ENCODE measurements at places on chromosomes 7 and 10. TPM values are rescaled to one million over a fixed set of nuclear protein-coding genes. Genes with fewer than 3 reads are reported as not detected.

DNA sequence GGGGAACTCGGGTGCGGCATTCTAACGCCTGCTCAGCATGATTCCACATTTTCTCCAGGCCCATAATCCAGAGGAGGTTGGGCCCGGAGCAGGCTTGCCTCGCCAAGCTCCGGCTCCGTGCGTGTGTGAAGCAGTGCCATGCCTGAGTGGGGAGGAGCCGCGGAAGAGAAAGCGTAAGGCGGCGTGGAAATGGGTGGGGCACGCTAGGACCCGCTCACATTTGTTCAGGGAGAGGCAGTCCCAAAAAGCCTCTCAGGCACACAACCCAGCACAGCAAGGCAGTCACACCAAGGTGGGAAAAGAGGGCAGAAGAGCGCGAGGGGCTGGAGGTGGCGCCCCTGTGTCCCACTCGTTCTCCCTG is 695 bp upstream of the VDAC2 start:
- peak overlapping the region; percentile 91 for H3K4me3 ChIP-seq
- no peaks in the 10 kb centered on the region for H3K27me3 ChIP-seq
- peak; percentile 76 for DNase-seq
- peaks cover 30% of the 10 kb centered on the region for H3K4me1 ChIP-seq

GRCh38 chr7:55084307-55084706 is 65.5 kb downstream of the EGFR start:
- H3K27ac ChIP-seq: no peak overlapping the region
- H3K4me3 ChIP-seq: no peak overlapping the region
- no peak for DNase-seq
- H3K36me3 ChIP-seq: no peaks in the 10 kb centered on the region
- H3K27me3 ChIP-seq: no peaks in the 10 kb centered on the region
- H3K4me1 ChIP-seq: peaks cover 12% of the 10 kb centered on the region

- no peak for DNase-seq
- H3K4me3 ChIP-seq: no peak overlapping the region
- H3K27ac ChIP-seq: no peak overlapping the region
- H3K36me3 ChIP-seq: no peaks in the 10 kb centered on the region
- H3K4me1 ChIP-seq: peaks cover 53% of the 10 kb centered on the region
Measured at GRCh38 chr10:45417746-45418145, 43.7 kb downstream of the ALOX5 start.

GRCh38 chr10:77582710-77583115 is 54.9 kb downstream of the KCNMA1 start:
- H3K36me3 ChIP-seq: no peaks in the 10 kb centered on the region
- H3K4me3 ChIP-seq: no peak overlapping the region
- H3K27me3 ChIP-seq: no peaks in the 10 kb centered on the region
- no peak overlapping the region for H3K27ac ChIP-seq

DNA sequence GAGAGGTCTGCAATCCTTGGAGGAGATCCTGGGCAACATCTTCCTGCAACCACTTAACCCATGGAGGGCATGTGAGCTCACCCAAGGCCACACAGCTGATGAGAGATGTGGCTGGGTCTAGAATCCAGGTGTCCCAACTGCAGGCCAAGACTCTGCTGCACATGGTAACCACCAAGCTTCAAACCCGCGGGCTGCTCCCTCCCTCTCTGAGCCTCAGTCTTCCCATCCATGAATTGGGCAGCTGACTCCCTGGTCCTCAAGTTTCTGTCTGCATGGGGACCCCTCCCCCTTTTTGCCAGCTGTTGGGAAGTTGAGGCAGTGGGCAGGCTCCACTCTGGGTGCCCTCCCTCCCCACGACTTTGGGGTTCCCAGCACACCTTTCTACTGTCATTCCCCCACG is 20.9 kb upstream of the INMT start:
- H3K4me1 ChIP-seq: peaks cover 24% of the 10 kb centered on the region
- DNase-seq: no peak
- no peak overlapping the region for H3K4me3 ChIP-seq

DNA sequence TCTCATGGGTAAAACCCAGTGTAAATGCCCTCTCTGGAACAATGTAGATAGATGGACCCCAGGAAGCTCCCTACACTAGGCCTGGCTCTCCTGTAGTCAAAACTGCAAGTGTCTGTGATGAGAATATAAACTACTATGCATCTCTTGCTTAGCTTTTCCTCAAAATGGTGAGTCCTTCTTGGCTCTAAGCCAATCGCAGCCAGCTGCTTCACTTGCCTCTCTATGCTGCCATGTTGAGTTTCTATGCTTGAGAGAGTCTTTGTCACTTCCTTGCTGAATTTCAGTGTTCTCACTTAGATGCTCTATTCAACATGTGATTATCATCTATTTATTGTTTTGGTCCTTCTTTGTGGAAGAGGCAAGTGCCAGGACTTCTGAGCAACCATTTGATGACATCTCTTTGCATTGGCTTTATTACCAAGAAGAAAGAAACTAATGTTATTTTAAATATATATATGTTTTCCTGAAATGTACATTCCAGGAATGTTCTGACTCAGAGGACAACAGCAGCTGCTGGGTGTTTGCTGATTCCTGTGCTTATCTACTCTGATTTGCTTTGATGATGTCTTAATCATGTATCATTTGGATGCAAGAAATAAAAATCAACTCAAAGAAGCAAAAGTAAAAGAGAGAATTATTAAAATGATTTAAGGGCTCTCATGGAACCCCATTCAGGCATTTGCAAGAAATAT is 16.6 kb downstream of the TAS2R40 start:
- H3K4me1 ChIP-seq: no peaks in the 10 kb centered on the region
- no peak overlapping the region for H3K27ac ChIP-seq
- no peak for DNase-seq
- peaks cover 9% of the 10 kb centered on the region for H3K27me3 ChIP-seq
- H3K4me3 ChIP-seq: no peak overlapping the region

GRCh38 chr10:91034494-91035159 is 113.7 kb upstream of the ANKRD1 start:
- no peaks in the 10 kb centered on the region for H3K36me3 ChIP-seq
- no peak for DNase-seq
- H3K4me3 ChIP-seq: no peak overlapping the region
- peaks cover 15% of the 10 kb centered on the region for H3K4me1 ChIP-seq
- peak overlapping the region; percentile 65 for H3K27ac ChIP-seq

Gene LLCFC1
- total RNA-seq: not detected

Gene WIPF3
- total RNA-seq: 0.06 TPM

Gene LRMDA
- total RNA-seq: not detected

Gene ADAM22
- 5.6 TPM for total RNA-seq

Gene AGBL3
- 3.5 TPM for total RNA-seq

Gene OPALIN
- total RNA-seq: not detected

Gene HOXA1
- 0.54 TPM for total RNA-seq

Gene KCP
- total RNA-seq: 0.20 TPM

Gene MYL10
- total RNA-seq: not detected

Gene TNS3
- total RNA-seq: 1.0 TPM
